ENCODE measurements at places on chromosomes 13 and 19.

DNA sequence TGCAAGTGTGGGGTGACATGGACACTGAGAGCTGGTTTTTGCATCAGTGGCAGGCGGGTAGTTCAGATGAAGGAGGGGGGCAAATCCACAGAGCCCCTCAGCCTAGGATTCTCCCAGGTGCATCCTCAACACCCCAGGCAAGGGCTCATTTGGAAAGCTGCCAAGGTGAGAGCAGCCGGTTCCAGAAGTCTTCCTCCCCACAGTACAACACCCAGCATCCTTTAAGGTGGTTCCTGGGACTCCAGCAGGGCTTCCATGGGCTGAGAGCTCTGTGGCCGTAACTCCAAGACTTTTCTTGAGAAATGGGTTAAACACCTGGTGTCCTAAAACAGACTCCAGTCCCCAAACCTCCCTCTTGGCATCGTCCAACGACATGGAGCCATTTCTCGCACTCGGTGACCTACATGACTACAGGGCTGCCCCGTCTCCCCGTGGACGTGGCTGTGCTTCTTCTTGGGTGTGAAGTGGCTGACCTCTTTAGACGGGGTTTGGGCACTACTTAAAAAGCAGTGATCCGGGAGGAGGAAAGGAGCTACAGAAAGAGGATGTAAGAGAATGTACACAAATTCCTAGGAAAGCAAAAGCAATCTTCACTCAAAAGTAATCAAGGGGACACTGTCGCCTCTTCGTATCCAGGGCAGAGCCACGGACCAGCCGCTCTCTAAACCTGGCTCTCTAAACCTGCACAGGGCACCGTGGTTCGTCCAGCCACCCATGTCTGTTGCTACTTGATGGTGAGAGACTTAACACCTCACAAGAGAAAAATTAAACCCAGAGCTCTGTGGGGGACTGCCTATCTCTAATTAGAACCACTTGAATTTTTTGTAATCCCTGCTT is 25.5 kb downstream of the RANBP3 start:
- no peak for DNase-seq

DNA sequence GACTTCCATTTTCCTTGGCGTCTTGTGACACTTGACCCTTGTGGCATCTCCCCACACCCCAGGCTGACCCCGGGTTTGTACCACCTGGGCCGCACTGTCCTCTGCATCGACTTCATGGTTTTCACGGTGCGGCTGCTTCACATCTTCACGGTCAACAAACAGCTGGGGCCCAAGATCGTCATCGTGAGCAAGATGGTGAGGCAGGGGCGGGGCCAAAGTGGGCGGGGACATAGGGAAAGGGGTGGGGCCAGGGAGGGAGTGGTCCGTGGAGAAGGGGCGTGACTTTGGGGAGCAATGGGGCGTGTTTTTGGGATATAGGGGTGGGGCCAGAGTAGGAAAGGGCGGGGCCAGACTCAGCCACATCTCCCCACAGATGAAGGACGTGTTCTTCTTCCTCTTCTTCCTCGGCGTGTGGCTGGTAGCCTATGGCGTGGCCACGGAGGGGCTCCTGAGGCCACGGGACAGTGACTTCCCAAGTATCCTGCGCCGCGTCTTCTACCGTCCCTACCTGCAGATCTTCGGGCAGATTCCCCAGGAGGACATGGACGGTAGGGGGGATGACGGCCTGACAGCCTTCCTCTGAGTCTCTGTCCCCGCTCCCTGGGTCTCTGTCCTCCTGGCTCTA is 42.8 kb downstream of the TRPM4 start:
- DNase-seq = peak; percentile 60

GRCh38 chr19:39708594-39708993 is 4.3 kb downstream of the LGALS14 start:
- DNase-seq = no peak

DNA sequence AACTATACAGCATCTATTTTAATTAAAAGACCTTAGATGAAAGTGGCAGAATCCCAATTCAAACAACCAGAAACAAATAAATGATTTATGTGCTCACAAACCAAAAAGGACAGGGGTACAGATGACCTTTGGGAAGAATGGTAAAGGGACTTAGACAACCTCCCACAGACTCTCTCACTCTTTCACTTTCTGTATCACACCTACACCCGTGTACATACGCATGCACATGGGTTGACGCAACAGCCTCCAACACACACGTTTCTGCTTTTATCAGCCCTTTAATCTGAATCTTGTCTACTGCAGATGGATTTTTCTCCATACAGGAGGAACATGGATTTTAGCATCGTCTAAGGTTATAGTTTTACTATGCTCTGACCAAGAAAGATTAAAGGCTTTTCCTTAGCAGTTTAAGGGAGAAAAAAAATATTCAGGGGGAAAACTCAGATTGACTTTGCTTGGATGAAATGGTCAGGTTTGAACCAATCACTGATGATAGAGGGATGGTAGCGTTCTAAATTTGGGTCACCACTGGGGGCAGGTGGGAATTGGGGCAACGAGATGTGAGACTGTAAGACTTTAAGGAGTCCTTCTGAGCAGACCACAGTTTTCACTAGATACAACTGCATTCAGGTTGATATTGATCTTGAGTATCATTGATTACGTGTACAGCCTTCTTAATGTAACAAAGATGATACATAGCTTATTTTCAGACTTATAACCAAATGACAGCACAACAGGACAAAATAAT is 166.1 kb downstream of the ITGBL1 start:
- no peak for DNase-seq

DNA sequence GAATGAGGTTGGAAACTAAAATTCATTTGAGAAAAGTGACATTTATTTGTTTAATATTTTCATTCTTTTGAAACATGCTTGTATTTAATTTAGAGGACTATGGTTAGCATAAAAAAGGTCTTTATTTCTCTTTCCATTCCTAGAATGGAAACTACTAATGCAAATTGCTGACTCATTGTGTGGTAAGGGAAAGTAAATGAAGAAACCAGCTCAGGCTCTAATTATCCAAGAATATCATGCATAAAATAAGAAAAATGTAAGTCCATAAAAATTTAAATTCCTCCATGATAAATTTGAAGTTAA is 777.0 kb upstream of the SLITRK1 start:
- DNase-seq = no peak

- DNase-seq = no peak
Measured at GRCh38 chr19:16373989-16374388, 49.4 kb downstream of the KLF2 start.
